ENCODE measurements at places on chromosomes 1 and 21.

DNA sequence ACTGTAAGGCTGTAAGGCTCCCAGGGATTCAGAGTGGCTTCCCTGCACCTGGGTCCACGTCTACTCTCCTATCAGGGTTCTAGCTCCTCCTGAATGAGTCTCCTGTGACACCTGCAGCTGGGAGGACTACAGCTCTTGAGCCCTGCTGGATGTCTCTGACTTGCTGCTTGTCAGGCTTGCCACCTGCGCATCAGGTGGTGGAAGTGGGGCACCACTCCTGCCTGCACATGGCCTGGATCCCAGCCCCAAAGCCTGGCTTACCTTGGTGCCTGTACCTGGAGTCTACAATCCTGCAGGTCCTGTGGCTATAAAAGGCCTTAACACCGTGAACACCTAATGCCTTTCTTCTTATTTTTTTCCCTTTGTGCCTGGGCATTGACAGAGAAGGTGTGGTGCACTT is 82.2 kb downstream of the FAM78B start:
- no peak for DNase-seq

GRCh38 chr1:53069663-53070327 is 7.8 kb downstream of the PODN start:
- DNase-seq: no peak

DNA sequence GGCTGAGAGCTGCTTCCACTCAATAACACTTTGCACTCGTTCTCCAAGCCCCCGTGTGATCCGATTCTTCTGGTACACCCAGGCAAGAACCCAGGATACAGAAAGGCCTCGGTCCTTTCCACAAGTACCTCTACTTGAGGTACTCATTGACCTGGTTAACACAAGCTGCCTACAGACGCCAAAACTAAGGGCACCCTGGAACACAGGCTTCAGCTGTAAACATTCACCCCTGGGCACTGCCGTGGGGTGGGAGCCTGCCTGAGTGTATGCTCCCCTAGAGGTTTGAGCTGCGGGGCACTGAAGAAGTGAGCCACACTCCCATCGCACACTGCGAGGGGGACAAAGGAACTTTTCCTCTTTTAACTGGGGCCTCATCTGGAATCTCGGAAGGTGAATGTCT is 30.5 kb downstream of the LRRC3 start:
- no peak for DNase-seq

DNA sequence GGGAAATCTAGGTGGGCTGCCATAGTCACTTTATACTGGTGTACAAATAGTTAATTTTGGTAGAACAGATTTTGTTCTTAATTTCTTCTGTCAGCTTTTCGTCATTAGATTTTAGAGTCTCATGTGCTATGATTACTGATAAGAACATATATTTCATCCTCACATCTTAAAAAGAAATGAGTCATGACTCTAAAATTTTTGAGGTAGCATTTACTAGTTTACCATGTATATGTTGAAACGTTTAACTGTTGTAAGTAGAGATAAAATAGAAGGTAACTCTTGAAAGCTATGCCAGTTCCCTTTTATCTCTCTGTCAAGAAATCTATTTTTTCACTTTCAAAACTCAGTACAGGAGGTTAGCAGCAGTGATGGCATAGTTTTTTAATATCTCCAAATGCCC is 53.4 kb downstream of the KLHL20 start:
- no peak for DNase-seq

Data from activated T-helper 1 cell treated with anti-CD3 and anti-CD28 coated beads, Interleukin-2, amount 50 U/mL, for 16 hours (primary cell).